T-cell (primary cell): ENCODE measurements at places on chromosomes 2 and 18.

DNA sequence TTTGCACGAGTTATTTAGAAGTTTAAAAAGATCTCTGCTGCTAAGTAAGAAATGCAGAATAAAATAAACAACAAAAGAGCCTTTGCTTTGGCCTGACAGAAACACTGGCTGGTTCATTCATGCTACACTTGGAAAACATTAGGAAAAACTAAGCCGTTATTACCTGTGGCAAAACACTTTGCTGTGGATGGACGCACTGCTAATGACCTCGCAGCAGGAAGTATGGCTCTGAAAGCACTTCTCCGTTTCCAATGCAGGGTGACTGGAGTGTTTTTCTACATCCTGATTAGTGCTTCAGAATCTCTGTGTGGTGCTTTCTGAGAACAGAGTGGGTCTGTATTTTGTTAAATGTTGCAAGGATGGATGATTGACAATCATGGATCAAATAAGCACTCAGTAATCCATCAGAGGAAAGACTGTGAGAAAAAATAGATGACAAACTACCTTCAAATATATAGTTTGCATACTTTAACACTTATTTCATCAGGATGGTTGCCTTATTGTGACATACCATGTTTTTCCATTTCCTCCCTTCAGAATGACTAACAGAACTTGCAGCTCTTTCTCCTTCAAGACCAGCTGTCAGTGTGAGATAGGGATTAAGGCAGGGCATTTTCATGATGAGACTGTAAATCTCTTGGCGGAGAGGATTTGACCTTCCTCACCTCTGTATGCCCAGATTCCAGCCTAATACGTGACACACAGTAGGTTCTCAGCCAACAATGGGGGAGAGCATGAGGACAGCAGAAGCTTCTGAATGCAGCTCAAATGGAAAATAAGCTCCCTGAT, 38.0 kb downstream of the LINC00305 start:
- no peak for DNase-seq

GRCh38 chr2:155456222-155456621, 757.7 kb downstream of the KCNJ3 start:
- DNase-seq: no peak

DNA sequence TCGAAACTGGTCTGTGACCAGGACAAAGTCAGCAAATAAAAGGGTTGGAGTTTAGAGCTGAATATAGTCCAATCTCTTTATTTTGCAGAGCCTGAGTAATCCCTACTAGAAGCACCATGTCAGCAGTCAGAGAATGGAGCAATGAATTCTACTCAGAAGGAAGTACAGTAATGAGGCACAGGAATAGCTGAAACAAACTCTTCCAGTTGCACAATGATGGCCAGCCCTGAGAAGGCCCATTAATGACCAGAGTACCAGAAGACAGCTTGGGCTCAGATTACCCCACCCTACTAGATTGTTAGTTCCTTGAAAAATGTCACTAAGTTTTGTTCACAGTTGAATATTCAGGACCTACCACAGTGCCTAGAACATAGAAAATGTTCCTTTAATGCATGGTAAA, 40.3 kb upstream of the SCG2 start:
- DNase-seq: no peak

DNA sequence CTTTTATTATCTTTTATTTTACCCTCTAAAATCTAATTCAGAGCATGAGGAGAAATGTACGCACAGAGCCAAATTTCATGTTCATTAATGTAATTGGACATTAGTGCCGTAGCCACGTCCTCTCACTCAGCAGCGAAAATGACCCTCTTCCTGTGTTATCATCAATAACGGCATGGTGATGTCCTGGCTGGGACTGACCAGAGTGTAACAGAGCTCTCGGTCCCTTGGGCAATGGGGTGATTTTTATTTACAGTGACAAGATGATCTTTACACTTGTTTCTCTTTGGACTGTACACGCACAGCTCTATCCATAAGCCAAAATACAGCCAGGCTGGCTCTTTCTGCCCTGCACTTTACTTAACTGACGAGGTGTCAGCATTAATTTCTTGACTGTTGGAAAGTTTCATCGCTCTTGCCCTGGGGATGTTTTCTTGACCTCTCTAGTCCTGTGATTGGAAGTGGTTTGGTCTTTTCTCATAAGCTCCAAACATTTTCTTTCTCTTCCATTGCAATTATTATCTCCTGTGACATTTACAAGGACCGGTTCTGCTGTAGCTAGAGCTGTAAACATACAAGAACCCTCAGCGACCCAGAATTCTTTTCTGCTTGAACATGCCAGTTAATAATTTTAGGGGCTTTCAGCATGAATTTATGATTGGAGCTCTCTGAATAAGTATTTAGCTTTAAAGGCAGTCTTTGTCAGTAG, 308.0 kb upstream of the PIK3C3 start:
- DNase-seq: no peak

- DNase-seq: no peak
Observed at GRCh38 chr2:120481446-120482194, 135.7 kb downstream of the INHBB start.

GRCh38 chr2:190507135-190507534, 27.4 kb downstream of the NEMP2 start:
- no peak for DNase-seq

DNA sequence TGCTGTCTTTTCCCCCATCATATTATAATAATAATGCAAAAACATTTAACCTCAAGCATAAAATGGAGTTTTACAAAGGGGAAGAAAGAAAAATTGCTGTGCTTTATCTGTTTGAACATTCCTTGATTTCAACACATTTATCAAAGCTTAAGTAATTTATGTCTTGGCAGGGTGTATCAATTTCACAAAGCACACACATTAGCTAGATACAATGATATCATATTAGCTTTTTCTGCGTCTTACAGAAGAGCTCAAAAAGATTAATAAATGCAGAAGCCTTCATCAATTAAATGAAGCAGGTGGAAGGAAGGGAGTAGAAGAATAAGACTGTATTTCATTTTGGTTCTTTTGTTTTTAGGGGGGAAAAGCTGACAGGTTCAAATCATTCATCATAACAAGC, 103.0 kb downstream of the NXPH2 start:
- DNase-seq: no peak

DNA sequence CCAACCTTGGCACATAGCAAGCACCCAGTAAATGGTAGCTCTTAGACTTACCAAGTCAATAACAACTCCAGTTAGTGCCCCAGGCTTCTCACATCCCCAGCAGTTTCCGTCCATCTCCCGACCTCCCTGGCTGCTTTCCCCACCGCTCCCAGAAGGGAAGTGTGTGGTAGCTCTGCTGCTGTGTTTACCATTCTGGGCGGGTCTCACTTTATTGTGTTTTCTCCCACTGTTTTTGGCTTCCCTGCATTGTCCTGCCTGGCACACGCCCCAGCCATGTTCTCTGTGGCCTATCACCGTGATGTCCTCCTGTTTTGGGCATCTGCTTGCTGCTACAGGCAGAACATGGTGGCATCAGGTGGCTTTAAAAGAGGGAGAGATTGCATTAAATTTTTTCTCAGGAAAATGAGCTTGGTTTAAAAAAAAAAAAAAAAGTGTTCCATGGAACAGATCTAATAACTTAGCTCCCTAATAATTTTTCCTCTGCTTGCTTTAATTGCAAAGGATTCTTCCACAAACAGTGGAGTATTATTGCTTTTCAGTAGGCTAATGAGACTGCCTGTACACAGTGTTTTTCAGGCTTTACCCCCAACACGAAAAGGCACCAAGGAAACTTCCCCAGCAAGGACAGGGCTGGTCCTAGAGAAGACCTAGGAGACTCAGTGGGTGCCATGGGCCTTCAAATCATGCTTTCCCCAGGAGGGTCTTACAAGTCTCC, 8.0 kb upstream of the COX7A2L start:
- DNase-seq: no peak

DNA sequence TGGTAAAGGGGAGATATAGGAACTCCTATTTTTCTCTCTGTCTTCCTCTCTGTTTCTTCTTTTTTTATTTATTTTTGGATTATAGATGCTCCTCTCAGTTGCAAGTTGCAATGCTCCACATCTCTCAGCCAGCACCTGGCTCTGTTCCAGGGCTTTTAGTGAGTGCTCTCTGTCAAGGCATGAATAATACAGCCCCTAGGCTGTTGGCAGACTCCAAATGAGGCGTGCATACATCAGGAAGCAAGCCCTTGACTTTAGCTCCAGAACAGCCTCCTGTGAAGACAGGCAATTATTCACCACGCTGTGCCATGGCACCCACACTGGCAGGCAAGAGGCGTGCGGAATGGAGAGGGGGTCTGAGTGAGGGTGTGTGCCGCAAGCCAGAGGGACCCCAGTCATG, 228.1 kb upstream of the PXDN start:
- DNase-seq: no peak

DNA sequence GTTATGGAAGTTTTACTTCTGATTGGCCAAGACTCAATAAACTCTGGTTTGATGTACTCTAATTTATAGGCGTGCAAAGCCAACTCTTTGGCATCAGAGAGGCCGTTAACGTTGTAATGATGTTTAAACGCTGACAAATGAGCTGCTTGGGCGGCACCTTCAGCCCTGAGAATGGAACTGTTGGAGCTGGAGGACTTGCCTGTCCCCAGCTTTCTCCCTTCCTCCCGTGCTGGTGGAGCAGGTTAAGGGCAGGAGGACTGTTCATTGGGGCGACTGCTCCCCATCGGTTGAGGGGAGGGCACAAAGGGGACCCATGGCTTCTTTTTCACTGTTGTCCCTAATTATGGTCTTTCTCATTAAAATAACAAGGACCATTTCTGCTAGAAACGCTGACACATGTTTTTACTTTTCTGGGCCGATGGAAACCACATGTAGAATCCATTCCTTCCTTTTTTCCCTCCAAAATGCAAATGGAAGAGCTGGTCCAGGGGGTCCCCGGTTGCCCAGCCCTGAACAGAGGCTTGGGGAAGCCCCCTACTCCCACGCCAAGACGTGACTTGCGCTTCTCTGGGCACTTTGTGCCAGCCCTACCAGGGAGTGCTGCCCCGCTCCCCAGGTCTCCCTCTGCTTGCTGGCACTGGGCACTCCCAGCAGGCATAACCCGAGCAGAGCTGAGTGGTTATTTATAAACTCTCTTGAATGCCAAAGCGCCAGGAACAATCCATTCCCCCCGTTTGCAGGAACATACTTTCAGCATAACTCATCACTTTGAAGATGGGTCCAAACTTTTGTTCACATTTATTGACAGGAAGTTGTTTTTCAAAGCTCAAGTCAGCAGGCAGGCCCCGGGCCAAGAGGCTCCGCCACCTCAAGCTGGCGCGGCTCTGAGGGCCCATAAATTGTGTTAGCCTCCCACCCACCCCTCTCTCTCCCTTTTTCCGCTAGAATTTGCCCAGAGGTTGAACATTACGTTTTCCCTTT, 170.1 kb downstream of the ASB1 start:
- DNase-seq: no peak

DNA sequence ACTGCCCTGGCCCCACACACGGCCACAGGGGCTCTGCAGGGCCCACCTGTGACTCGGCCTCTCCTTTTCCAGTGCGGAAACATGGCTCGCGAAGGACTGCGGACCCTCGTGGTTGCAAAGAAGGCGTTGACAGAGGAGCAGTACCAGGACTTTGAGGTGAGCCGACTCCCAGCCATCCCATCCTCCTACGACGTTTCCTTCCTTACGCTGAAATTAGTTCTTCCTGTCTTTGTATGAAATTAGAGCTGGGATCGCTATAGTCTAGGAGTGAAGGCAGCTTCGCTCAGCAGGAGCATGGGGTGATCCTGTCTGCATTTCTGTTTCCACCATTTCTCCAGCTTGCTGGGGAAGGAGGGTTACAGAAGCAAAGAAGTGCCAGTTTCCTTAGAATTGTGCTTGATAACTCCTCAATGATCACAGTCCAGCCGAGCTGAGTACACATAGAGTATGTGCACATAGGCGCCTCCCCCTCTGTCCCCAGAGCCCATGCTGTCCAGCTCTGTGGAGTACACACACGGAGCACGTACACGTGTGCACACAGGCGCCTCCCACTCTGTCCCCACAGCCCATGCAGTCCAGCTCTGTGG, 59.1 kb upstream of the NFATC1 start:
- no peak for DNase-seq

- DNase-seq: no peak
Observed at GRCh38 chr2:203672856-203673255, 33.6 kb upstream of the CD28 start.

DNA sequence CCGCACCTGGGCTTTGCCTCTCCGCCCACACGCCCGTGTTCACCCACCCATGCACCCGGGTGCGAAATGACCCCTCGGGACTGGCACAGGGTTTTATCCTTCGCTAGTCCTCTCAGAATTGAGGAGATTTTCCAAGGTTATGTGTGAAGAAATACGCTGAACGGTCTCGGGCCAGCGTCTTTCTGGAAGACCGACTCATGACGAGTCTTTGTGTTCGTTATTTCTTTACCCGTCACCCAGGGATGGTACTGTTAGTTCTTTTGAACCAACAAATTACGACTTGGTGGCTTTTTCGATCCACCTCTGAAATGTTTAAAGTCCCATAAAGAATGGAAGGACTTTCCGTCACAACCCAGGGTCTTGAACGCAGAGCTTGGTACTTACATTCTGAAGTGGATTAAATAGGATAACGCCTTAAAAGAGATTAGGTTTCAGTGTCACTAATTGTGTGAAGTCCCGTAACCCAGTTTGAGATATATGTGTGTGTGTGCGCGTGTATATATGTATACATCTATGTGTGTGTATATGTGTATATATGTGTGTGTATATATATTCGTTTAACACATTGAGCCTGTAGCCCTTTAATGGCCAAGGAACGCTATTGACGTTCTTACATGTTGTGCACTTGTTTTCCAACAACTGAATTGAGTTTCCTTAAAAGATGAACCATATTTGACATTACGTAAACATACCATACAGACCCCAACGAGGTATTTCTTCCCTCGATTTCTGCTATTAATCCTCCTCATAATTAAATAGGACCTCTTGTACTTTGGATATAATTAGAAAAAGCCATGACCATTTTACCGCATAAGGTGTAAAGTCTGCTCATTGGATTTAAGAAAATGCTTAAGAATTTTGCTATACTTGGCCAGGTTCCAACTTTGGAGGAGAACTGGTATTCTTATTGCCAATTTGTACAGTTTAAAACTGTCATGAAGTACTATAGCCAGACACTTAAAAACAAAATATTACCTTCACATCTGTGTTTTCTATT, 889 bp downstream of the ZC3H15 start:
- no peak for DNase-seq

- DNase-seq: no peak
Observed at GRCh38 chr2:125554956-125555355, 1101.0 kb upstream of the GYPC start.

- no peak for DNase-seq
Observed at GRCh38 chr2:169664600-169664977, 29.6 kb downstream of the CFAP210 start.

GRCh38 chr2:231672617-231673347, 35.5 kb upstream of the PTMA start:
- no peak for DNase-seq

GRCh38 chr18:42429196-42429595, 474.2 kb downstream of the PIK3C3 start:
- no peak for DNase-seq
